ENCODE measurements at places on chromosomes 12 and 14.

- no peak for DNase-seq
These were observed 1318.9 kb downstream of the AACS start for GRCh38 chr12:126384026-126384564.

DNA sequence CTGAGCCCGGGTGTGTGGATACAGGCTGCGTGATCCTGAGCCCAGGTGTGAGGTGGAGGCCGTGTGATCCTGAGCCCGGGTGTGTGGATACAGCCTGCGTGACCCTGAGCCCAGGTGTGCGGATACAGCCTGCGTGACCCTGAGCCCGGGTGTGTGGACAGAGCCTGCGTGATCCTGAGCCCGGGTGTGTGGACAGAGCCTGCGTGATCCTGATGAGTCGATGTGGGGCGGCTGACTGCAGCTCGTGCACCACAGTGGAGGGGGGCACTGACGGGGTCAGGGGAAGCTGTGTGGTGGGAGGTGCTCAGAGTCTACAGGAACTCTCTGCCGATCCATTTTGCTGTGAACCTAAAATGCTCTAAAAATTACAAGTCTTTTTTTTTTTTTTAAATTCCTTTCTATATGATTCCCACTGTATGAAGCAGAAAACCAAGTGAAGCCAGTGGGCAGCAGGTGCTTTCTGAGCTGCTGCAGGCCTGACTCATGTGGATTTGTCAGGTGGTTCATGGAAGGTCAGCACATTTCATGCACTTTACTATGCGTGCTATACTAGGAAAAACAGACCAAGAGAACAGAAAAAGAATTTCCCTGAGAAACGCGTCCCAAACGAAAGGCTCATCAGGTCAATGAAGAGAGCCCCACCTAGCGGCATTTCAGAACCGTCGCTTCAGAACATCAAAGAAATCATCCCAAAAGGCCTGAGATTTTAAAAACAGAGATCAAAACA lies 19.3 kb downstream of the BRF1 start:
- no peak for DNase-seq

DNA sequence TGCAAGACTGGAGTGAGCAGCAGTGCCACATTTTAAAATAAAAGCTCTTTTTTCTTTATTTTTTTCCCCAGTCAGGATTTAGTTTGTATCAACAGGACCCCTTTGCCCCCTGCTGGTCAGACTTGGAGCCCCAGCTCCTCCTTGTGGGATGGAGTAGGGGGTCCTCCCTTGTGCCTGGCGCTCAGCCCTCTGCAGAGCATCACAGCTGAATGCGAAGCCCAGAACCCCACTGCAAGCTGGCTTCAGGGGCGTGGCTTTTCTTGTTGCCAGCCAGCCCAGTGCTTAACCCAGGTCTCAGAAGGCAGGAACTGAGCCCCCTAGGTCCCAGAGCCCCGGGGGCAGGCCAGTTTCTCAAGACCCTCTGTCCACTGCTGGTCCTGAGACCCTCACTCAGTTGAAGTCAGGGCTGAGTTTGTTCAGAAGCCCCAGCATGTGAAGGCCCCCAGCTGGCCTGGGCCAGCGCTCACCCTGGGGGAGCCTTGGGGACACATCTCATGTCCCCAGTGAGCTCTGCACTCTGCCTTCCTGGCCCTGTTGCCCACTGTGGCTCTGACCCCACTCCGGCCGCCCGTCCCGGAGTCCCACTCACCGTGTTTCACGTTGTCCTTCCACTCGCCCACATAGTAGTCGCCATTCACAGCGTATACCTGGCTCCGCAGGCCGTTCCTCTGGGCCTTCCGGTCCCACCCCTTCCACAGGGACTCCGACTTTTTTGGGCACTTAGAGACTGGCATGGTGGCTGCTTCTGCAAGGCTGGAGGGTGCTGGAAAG lies 519 bp downstream of the MORN3 start:
- peak; percentile 48 for DNase-seq

DNA sequence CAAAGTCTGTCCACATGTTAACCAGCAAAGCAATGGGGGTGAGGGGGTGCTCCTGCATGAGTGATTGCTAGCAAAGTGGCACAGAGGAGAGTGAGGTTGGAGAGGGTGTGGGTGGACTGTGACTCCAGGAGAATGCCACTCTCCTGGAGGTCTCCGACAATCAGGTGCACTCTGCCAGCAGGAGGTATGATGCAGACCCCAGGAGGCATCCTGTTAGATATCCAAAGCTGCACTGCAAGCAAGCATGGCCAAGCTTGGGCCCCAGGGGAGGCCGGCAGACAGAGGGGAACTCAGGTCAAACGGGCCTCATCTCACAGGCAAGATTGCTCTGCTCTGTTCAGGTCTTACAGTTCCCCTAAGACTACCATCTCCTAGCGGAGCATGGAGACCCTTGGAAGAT lies 73.5 kb upstream of the ALX1 start:
- no peak for DNase-seq

DNA sequence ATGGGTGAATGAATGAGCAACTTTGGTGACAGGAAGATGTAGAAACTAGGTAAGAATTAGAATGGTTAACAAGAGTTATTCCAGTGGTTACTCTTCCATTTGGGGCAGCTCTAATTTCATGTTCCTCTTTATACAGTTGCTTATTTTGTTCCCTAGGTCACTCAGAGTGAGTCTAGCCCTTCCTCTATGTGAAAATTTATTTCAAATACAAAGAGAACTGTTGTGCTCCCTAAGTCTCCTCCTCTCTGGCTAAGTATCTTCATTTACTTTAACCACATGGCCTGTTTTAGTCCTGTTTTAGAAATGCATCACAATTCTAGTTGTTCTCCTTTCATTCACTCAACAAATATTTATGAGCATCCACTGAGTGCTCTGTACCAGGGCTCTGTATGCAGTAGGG lies 51.1 kb upstream of the HIF1A start:
- DNase-seq, result no peak

DNA sequence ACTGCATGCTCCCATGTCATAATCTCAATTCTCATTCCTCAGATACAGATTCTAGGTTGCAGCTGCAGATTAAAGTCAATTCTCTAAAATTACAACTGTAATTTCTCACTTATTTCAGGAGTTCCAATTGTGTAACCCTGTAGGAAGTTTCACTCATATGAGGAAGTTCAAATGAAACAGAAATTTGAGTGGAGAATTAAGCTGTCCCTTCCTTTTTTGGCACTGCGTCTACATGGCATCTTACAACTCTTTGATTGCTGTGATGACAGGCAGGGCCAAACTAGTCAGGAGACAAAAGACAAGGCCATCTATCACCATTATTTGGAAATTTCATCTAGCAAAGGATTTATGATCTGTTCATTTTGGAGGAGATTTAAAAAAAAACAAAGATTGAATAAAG lies 13.3 kb upstream of the GRIP1 start:
- no peak for DNase-seq

DNA sequence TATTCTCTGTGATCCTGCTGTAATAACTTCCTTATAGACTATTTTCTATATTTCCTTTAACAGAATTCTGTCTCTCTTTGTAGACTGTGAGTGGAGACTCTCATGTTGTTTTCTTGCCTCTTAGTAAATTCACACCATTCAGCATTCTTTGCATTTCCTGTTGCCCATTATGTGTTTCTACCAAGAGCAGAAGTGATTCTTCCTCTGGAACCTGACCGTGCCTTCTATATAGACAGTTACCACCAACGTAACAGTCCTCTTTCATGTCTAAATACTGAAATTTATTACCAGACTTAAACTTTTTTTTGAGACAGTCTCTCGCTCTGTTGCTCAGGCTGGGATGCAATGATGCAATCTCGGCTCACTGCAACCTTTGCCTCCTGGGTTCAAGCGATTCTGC lies 31.1 kb downstream of the METAP2 start:
- DNase-seq, result no peak

DNA sequence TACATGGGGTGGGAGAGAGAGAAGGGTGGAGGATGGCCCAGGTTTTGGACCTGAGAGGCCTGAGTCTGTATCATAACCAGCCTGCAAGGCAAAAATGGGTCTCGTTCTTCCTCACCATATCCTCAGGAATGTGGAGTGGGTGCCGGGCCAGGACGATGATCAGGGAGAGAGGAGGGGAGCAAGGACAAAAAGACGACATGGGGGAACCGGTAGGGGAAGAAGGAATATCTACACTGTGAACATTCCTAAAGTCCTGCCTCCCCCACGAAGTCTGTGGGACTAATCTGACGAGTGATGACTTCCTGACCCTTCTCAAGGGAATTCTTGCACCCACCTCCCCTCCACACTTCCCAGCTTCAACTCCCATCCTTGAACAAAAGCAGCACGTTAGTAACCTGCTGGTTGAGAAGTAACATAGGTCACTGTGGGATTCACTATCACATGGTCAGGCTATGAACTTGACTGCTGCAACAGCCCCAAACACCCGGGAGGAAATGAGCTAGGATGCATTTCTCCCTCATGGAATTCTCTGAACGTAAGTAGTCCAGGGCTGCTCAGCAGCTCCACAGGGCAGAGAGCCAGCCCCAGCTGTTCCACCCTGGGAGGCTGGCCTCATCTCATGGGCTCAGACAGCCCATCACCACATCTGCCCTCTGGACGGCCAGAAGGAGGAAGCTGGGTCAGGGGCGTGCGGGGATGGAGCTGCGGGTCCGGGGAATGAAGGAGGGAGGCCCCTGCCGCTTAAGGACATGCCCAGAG lies 36.8 kb upstream of the VWF start:
- DNase-seq, result no peak

GRCh38 chr12:673849-674248 lies 10.6 kb upstream of the NINJ2 start:
- no peak for DNase-seq

- DNase-seq, result no peak
These were observed 731 bp upstream of the PCNX4 start for GRCh38 chr14:60090864-60091519.

- no peak for DNase-seq
These were observed 251.8 kb upstream of the CCDC196 start for GRCh38 chr14:66234411-66234810.

DNA sequence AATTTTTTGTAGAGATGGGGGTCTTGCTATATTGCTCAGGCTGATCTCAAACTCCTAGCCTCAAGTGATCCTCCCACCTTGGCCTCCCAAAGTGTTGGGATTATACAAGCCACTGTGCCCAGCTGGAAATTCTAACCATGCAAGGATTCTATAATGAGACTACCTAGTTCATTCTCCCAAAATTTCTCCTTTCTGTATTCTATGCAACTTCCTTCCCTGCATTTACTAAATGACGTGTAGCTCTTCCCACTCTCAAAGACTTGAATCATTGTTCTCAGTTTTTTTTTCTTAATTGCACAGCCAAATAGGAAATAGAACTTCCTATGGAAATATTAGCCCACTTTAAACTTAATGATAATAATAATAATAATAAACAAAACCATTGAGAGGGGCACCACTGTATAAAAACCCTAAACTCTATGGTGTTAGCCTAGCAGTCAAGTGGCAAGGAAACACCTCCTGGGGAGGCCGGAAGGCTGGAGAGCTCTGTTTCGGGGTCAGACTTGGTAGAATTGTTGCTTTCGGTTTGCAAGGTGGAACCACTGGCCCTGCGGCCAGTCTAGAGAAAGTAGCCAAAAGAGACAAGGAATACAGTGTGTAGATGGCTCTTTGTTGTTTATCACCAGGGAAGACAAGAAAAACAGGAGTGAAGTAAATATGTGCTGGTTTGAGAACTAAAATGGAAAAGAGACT lies 40.0 kb upstream of the TESC start:
- DNase-seq, result no peak

GRCh38 chr12:92987846-92988621 lies 58.9 kb upstream of the EEA1 start:
- DNase-seq, result no peak

DNA sequence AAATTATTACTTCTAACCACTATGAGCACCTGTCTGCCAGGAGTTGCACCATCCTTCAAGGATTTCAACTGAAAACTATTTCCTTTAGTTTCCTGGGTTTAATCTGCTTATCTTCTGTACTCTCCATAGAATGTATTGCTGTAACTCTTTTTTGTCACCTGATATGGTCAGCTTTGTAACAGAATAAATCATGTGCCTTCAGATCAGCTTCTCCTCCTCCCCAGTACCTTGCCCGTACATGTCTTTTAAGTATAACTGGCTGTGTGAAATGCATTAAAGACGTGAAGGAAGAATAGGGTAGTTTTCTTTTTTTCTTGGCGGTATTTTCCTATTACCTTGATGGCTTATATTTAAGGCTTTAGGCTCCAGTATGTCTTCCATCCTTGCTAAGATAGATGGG lies 200.3 kb upstream of the NAV3 start:
- DNase-seq, result no peak

GRCh38 chr14:100818221-100818699 lies 7.7 kb upstream of the MEG3 start:
- DNase-seq, result no peak

GRCh38 chr12:57171668-57172067 lies 24.2 kb upstream of the LRP1-AS start:
- DNase-seq, result no peak

GRCh38 chr12:31974673-31975072 lies 15.5 kb downstream of the RESF1 start:
- no peak for DNase-seq

DNA sequence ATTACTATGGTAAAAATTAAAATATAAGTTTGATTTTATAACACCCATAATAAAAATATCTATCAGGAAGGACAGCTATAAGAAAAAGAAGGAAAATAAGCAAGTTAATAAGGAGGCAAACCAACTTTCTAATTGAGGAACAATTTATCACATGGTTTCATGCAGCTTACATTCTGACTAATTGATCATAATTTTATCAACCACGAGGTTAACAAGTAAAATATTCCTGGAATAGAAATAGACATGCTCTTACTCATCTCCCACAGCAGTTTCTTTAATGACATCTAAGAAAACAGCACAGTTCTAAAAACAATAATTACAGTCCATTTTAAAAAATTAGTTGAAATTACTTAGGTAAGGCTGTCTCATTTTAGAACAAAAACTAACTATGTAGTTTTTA lies 130.8 kb upstream of the KRR1 start:
- DNase-seq, result no peak

- no peak for DNase-seq
These were observed 50.7 kb downstream of the A2M start for GRCh38 chr12:9064815-9065606.

DNA sequence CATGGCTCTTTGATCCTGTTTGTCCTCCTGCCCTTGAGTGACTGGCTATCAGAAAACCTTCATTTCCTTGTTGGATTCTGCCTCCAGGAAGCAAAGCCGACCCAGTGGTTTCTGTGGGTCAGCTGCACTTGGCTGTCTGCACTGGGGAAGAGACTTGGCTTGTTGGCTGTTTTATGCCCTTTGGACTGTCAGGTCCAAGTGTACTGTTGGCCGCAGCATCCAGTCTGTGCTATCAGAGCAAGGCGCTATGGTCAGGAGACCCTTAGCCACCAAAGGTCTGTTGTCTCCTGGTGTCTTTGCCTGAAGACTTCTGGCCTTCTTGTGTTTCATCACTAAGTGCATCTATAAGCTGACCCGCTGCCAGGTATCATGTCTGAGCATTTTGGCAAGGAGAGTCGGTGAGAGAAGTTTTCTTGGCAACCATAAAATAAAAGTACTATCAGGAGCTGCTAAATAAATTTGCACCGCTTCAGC lies 177.4 kb upstream of the HIF1A start:
- DNase-seq, result no peak

DNA sequence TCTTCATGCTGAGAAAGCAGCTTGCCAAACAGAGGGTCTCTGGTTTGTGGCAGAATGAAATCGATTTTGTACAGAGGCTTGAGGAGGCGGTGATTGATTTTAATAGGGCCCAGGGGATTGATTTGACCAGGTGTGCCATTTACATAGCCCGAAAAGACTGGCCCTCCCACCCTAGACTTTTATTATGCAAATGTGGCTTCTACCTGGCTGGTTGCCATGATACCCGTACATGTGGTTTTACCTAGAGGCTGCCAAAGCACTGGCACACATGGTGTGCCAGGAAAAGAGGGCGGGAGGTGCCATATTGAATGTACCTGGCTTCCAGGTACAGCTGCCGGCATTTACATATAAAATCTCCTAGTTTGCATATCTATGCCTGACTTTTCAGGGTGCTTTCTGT lies 18.0 kb upstream of the GUCY2C start:
- DNase-seq, result no peak

Data from stimulated activated naive CD4-positive, alpha-beta T cell treated with Interleukin-2 at 50 U/mL for 16 hours (primary cell).